ENCODE measurements at places on chromosomes 7 and 10. TPM values are rescaled to one million over a fixed set of nuclear protein-coding genes. Genes with fewer than 3 reads are reported as not detected.

GRCh38 chr10:89633484-89633883 lies 11.6 kb downstream of the PANK1 start:
- no peaks in the 10 kb centered on the region for H3K27me3 ChIP-seq
- H3K27ac ChIP-seq = no peak overlapping the region
- H3K36me3 ChIP-seq = no peaks in the 10 kb centered on the region
- H3K4me1 ChIP-seq = no peaks in the 10 kb centered on the region

GRCh38 chr7:134731616-134732015 lies 47.8 kb upstream of the CALD1 start:
- DNase-seq = no peak
- H3K4me1 ChIP-seq = no peaks in the 10 kb centered on the region
- no peak overlapping the region for H3K27ac ChIP-seq
- H3K36me3 ChIP-seq = no peaks in the 10 kb centered on the region

DNA sequence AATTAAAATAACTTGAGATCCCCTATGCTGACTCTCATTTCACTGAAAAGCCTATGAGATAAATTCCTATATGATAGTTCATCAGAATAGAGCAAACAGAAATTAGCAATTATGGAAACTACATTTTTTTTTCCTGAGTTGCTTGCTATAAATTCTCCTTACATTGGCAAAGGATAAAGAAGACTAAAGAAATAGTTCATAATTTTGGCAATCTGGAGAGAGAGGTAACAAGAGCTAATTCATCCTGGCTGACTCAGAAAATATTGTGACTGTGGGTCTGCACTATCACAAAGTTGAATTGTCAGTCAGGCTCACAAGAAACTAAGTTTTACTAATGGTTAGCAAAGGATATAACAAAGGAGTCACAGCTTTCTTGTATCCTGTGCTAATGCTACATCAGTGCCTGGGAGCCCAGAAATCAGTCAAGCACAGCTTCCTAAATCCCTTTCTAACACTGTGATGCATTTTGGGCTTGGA lies 483.0 kb downstream of the MAGI2 start:
- DNase-seq = no peak
- H3K4me3 ChIP-seq = no peak overlapping the region
- no peaks in the 10 kb centered on the region for H3K27me3 ChIP-seq
- H3K36me3 ChIP-seq = no peaks in the 10 kb centered on the region
- no peak overlapping the region for H3K27ac ChIP-seq
- no peaks in the 10 kb centered on the region for H3K4me1 ChIP-seq

GRCh38 chr7:69457595-69458504 lies 140.4 kb upstream of the AUTS2 start:
- H3K27ac ChIP-seq = no peak overlapping the region
- H3K4me3 ChIP-seq = no peak overlapping the region
- no peaks in the 10 kb centered on the region for H3K27me3 ChIP-seq

GRCh38 chr10:94192974-94193373 lies 169.8 kb downstream of the NOC3L start:
- no peak for DNase-seq
- H3K27ac ChIP-seq = no peak overlapping the region
- no peak overlapping the region for H3K4me3 ChIP-seq
- H3K4me1 ChIP-seq = no peaks in the 10 kb centered on the region
- no peaks in the 10 kb centered on the region for H3K36me3 ChIP-seq

- no peaks in the 10 kb centered on the region for H3K36me3 ChIP-seq
- no peaks in the 10 kb centered on the region for H3K27me3 ChIP-seq
- H3K4me3 ChIP-seq = no peak overlapping the region
- no peak overlapping the region for H3K27ac ChIP-seq
- DNase-seq = no peak
- peaks cover 7% of the 10 kb centered on the region for H3K4me1 ChIP-seq
Observed at GRCh38 chr7:156833312-156833711, 59.7 kb downstream of the LMBR1 start.

Gene POLL
- total RNA-seq = 25.4 TPM

Gene HMX2
- total RNA-seq = 19.8 TPM

GRCh38 chr7:130941322-130942210 lies 207.6 kb upstream of the KLF14 start:
- no peak overlapping the region for H3K27ac ChIP-seq
- no peaks in the 10 kb centered on the region for H3K27me3 ChIP-seq
- H3K4me3 ChIP-seq = no peak overlapping the region
- H3K4me1 ChIP-seq = peaks cover 30% of the 10 kb centered on the region

GRCh38 chr10:110901954-110902819 lies 16.8 kb downstream of the BBIP1 start:
- H3K4me1 ChIP-seq = peaks cover 7% of the 10 kb centered on the region
- H3K4me3 ChIP-seq = no peak overlapping the region
- no peak for DNase-seq
- H3K36me3 ChIP-seq = no peaks in the 10 kb centered on the region

Gene LMBR1
- total RNA-seq = 52.9 TPM

- H3K36me3 ChIP-seq = no peaks in the 10 kb centered on the region
- H3K4me3 ChIP-seq = no peak overlapping the region
- DNase-seq = no peak
- no peaks in the 10 kb centered on the region for H3K4me1 ChIP-seq
Observed at GRCh38 chr7:55150709-55151451, 132.1 kb downstream of the EGFR start.

GRCh38 chr10:130022511-130023299 lies 58.6 kb upstream of the EBF3 start:
- no peaks in the 10 kb centered on the region for H3K4me1 ChIP-seq
- no peaks in the 10 kb centered on the region for H3K36me3 ChIP-seq
- H3K4me3 ChIP-seq = no peak overlapping the region
- no peaks in the 10 kb centered on the region for H3K27me3 ChIP-seq
- no peak for DNase-seq

- H3K27me3 ChIP-seq = no peaks in the 10 kb centered on the region
- H3K36me3 ChIP-seq = no peaks in the 10 kb centered on the region
- DNase-seq = no peak
Observed at GRCh38 chr7:55147736-55148135, 128.9 kb downstream of the EGFR start.

- no peaks in the 10 kb centered on the region for H3K4me1 ChIP-seq
- no peaks in the 10 kb centered on the region for H3K36me3 ChIP-seq
- no peak overlapping the region for H3K27ac ChIP-seq
- no peak for DNase-seq
Observed at GRCh38 chr7:155807789-155808548, 4.3 kb downstream of the SHH start.

DNA sequence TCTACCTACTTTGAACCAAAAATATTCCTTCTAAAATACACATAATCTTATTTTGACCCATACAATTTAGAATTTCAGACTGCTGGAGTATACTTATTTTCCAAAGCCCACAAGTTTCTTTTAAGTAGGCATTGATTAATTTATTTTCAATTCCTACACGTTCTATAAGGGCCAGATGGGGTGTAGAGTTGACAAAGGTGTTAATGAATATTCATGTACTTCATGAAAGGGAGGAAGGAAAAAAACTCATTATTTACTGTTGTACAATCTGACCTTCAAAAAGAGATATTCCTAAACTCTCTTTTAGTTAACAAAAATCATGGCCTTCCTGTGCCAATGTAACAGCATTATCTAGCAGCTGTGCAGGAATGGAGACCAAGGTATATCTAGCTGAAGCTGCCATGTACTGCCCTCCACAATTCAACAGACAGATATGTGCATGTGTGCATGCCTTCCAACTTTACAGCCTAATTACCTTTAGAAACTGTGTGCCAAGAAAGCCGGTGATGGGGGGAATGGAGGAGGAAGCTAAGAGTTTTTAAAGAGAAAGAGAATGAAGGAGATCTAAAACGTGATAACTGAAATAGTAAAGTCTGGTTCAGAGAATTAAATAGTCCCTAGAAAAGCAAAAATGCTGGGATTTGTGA lies 108.9 kb downstream of the UPF2 start:
- peaks cover 10% of the 10 kb centered on the region for H3K36me3 ChIP-seq
- H3K4me3 ChIP-seq = no peak overlapping the region
- no peaks in the 10 kb centered on the region for H3K27me3 ChIP-seq
- H3K27ac ChIP-seq = no peak overlapping the region
- DNase-seq = no peak

- H3K4me3 ChIP-seq = peak overlapping the region; percentile 94
- H3K27me3 ChIP-seq = no peaks in the 10 kb centered on the region
- peaks cover 41% of the 10 kb centered on the region for H3K36me3 ChIP-seq
- DNase-seq = no peak
- H3K27ac ChIP-seq = peak overlapping the region; percentile 94
Observed at GRCh38 chr7:44572771-44573170, 937 bp downstream of the DDX56 start.

- H3K4me1 ChIP-seq = no peaks in the 10 kb centered on the region
- H3K27ac ChIP-seq = no peak overlapping the region
- no peaks in the 10 kb centered on the region for H3K27me3 ChIP-seq
- H3K4me3 ChIP-seq = no peak overlapping the region
Observed at GRCh38 chr10:29908962-29909361, 150.4 kb downstream of the JCAD start.

GRCh38 chr7:116671111-116671510 lies 885 bp upstream of the MET start:
- no peak for DNase-seq
- H3K27ac ChIP-seq = no peak overlapping the region
- no peak overlapping the region for H3K4me3 ChIP-seq
- peaks cover 11% of the 10 kb centered on the region for H3K27me3 ChIP-seq

DNA sequence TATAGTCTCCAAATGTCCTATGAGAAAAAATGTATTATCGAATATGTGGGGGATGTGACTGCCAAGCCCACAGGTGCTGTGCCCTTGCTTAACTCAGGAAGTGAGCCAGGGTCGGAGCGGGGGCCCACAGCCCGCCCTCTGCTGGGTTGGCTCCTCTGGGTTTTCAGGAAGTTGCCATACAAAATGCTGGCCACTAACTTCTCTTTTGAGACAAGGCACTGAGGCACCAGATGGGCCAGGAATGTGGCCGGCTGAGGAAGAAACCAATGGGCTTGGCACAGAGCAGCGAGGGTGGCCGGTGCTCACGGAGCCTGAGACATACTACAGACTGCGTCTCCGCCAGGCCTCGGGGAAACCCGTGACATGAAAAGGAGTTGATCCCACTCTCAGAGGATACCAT lies 58.9 kb downstream of the FAM53B start:
- H3K4me3 ChIP-seq = no peak overlapping the region
- peaks cover 51% of the 10 kb centered on the region for H3K4me1 ChIP-seq
- H3K27me3 ChIP-seq = no peaks in the 10 kb centered on the region

Gene NXPH1
- total RNA-seq = not detected

Gene PLXNA4
- total RNA-seq = 0.03 TPM

Gene AGAP3
- 62.9 TPM for total RNA-seq

DNA sequence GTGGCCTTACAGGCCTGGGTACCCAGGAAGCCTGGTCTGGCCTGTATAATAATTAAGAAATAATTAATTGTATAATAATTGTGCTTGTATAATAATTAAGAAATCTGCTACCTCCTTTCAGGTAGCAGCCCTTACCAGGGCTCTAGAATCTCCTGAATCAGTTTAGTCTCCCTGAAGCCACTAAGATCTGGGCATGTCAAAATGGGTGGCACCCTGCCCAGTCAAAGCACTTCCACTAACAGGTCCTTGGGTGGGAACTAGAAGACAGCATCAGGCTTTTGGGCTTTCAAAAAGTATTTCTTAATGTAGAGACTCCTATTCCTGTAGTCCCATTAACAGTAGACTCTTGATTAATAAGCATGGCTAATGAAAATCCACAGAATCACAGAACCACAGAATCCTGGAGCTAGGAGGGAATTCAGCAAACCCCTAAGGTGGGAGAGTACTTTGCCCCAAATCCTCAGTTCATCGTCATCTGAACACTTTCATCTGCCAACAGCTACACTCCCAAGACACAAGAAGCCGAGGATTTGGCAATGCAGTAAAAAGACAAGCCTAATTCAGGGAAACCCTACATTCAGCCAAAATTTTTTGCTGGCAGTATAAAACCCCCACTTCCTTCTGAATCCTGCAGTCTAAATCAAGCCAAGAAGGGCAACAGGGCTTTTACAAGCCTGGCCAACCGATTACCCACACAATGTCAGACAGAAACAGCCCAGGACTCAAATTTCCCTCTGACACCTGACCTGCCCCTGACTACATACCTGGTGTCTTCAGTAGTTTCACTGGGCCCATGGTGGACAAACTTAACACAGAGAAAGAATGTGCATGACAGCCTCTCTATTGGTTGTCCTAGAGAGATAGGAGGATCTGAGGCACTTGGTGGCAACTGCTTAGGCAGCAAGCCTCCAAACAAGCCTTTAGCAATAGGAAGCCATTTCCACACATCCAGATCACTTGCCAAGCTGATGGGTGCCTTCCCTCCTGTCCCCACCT lies 5.9 kb upstream of the IL6 start:
- no peaks in the 10 kb centered on the region for H3K36me3 ChIP-seq
- peaks cover 4% of the 10 kb centered on the region for H3K27me3 ChIP-seq
- H3K4me3 ChIP-seq = no peak overlapping the region
- no peak overlapping the region for H3K27ac ChIP-seq
- DNase-seq = no peak
- H3K4me1 ChIP-seq = peaks cover 5% of the 10 kb centered on the region

GRCh38 chr7:88377434-88377833 lies 70.7 kb upstream of the STEAP4 start:
- no peaks in the 10 kb centered on the region for H3K27me3 ChIP-seq
- H3K27ac ChIP-seq = no peak overlapping the region
- no peaks in the 10 kb centered on the region for H3K36me3 ChIP-seq
- H3K4me1 ChIP-seq = no peaks in the 10 kb centered on the region
- no peak for DNase-seq

Gene SORCS1
- 0.15 TPM for total RNA-seq

Gene CCL24
- total RNA-seq = not detected

DNA sequence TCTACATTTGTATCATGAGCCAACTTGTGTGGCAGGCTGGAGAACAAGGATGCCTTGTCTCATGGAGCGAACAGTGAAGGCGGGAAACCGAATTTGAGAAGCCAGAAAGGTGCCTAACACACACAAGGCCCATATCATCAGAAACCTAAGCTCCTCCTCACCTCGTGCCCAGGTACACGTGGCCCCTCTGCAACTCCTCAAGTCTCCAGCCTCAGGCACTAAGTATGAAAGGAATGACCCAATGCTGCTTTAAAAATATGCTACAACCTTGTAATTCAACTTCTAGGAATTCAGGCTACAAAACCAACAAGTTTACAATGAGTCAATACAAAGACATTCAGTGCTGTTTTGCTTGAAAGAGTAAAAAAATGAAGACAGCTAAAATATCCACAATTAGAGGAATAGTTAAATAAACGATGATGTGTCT lies 95.7 kb downstream of the CDK6 start:
- no peak overlapping the region for H3K4me3 ChIP-seq
- H3K27me3 ChIP-seq = no peaks in the 10 kb centered on the region
- no peak for DNase-seq
- H3K36me3 ChIP-seq = no peaks in the 10 kb centered on the region

Gene GNGT1
- total RNA-seq = not detected

Gene DPP6
- total RNA-seq = not detected

GRCh38 chr10:26803849-26804248 lies 56.9 kb downstream of the ABI1 start:
- no peak overlapping the region for H3K4me3 ChIP-seq
- H3K27me3 ChIP-seq = no peaks in the 10 kb centered on the region
- H3K27ac ChIP-seq = no peak overlapping the region

DNA sequence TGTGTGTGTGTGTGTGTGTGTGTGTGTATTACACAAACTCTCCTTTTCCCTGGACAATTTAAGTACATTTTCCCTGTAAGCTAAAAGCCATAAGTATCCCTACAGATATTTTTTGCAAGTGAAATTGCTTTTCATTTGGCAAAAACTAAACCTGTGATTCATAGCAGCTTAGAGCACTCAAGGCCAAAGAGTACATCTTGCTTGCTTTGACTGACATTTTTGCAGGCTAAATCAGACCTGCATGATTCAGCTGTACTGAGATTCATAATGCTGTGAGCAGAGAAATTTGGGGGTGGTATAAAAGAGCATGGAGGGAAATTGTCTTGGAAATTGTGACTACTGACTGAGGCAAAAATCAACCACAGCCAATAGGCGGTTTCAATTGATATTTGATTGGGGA lies 500.4 kb downstream of the GFRA1 start:
- H3K27ac ChIP-seq = no peak overlapping the region
- H3K4me1 ChIP-seq = no peaks in the 10 kb centered on the region

Data from GM12878 (cell line).